ENCODE measurements at places on chromosomes 7 and 10.

- no peak for DNase-seq
Observed at GRCh38 chr7:67619175-67619574, 622.5 kb downstream of the TYW1 start.

DNA sequence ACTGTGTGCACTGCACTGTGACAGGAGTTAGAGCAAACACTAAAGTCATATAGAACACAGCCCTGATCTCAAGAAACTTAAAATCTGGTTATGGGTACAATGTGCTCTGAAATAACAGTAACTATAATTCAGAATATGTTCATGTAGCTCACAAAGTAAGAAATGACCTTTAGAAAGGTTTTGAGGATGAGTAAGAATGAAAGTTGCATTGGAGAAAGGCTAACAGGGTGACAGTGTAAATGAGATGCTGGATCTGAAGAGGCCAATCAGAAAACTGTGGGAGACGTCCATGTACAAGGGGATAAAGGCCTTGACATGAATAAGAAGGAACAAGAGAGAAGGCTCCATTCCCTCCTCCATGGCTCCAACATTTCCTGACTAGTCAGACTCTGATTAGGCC is 124.7 kb downstream of the GRM3 start:
- DNase-seq: no peak

GRCh38 chr7:72298091-72298490 is 114.0 kb downstream of the CALN1 start:
- DNase-seq: no peak

DNA sequence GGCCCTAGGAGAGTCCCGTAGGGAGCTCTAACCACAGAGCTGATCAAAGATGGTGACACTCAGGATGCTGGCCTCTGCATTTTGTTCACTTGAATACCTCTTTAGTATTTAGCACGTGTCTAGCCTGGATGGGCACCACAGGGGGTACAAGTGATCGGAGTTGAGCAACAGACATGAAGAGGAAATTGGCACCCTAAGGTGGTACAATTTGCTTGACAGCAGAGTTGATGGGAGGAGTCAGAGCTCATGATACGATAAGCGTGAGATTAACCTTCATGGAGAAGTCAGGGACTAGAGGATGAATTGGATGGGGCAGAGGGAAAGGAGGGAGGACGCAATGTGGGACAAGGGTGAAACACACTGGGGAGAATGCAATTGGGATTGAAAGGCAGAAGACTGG is 9.9 kb upstream of the ZNF212 start:
- no peak for DNase-seq

DNA sequence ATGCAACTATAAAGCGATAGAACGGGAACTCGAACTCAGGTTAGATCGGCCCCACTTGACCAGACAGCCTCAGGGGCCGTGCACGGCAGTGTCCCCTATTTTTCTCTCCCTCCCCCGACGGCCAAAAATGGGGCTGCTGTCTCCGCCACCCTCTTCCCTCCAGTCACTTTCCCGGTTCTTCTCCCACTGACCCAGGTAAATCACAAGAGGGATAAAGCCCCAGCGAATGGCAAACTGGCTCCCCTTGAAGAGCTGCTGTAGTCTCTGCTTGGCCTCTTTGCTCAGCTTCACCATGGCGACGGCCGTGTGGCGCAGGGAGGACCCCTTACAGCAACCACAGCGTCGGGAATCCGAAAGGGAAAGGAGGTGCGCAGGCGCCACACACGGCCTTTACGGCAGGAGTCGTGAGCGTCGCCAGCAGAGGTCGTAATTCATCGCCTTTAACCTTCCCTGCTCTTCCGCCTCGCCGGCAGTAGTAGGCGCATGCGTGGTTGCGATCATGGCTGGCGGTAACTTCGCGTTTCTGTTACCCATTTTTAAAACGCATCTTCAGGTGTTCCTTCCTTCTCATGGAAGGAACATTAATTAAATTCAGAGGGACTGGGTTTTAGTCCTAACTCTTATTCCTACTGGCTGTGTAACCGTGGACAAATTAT is at the start of gene TOMM7:
TSS of gene TOMM7 (minus strand) at position 364 of the 656 bp plus-strand sequence. CDS start at position 294, 70 bp downstream.
- peak; percentile 81 for DNase-seq

- DNase-seq: no peak
Observed at GRCh38 chr7:131355917-131356777, 28.5 kb downstream of the MKLN1 start.

- no peak for DNase-seq
Observed at GRCh38 chr7:153413540-153414287, 638.5 kb upstream of the DPP6 start.

GRCh38 chr7:42103456-42103855 is 133.6 kb downstream of the GLI3 start:
- no peak for DNase-seq

- no peak for DNase-seq
Observed at GRCh38 chr10:14740684-14741247, 33.9 kb downstream of the FAM107B start.

DNA sequence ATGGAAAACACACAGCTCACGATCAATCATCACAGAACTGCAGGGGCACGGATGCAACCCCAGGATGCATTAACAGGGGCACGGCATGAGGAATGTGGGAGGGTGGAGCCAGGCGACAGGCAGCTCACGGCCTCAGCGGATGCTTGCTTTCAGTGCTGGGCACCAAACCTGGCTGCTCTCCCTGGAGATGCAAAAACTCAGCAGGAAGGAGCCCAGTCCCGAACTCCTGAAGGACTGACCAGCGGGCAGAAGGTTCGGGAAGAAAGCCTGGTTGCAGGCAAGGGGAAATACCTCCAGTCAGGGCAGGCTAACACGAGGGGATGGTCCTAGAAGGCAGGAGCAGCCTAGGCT is 66.8 kb downstream of the CHST15 start:
- DNase-seq: no peak

DNA sequence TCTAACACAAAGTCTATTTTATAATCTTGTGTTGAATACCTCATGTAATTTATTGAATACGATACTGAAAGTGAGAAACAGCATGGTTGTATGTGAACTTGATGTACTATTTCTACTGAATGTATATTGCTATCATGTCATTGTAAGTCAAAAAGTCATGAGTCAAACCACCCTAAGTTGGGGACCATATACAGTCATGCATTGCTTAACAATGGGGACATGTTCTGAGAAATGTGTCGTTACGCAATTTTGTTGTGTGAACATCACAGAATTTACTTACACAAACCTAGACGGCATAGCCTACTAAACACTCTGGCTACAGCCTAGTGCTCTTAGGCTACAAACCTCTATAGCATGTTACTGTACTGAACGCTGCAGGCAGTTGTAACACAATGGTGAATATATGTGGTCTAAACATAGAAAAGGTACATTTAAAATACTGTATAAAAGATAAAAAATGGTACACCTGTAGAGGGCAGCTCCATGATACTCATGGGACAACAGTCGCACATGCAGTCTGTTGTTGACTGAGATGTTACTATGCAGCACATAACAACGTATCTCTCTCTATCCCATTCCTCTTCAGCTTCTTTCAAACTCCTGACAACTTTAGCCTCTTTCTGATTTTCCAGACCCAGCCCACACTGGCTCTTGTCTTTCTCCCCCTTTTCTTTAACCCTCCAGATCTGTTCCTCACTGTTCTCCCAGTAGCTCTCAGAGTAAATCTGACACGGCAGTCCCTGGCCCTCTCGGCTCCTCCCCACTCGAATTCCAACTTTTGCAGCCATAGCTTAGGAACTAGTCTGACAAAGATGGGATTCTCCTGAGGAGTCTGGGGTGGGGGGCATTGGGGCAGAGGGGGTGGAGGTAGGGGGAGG is 90.1 kb downstream of the SNX10 start:
- no peak for DNase-seq

GRCh38 chr10:131876508-131876907 is 24.3 kb upstream of the PPP2R2D start:
- DNase-seq: no peak

GRCh38 chr10:22333975-22334282 is 11.4 kb upstream of the SPAG6 start:
- DNase-seq: no peak

DNA sequence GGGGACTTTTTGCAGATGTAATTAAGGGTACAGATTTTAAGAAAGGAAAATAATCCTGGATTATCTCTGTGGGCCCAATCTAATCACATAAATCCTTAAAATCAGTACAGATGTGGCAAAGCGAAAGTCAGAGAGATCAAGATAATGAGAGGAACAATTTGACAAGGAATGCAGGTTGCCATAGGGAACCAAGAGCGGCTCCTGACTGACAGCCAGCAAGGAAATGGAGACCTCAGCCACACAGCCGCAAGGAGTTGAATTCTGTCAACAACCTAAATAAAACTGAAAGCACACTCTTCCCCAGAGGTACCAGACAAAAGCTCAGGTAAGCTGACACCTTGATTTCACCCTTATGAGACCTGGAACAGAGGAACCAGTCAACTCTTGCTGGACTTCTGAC is 3.4 kb upstream of the PNPLA8 start:
- no peak for DNase-seq

- no peak for DNase-seq
Observed at GRCh38 chr10:121559326-121560026, 38.8 kb downstream of the FGFR2 start.

DNA sequence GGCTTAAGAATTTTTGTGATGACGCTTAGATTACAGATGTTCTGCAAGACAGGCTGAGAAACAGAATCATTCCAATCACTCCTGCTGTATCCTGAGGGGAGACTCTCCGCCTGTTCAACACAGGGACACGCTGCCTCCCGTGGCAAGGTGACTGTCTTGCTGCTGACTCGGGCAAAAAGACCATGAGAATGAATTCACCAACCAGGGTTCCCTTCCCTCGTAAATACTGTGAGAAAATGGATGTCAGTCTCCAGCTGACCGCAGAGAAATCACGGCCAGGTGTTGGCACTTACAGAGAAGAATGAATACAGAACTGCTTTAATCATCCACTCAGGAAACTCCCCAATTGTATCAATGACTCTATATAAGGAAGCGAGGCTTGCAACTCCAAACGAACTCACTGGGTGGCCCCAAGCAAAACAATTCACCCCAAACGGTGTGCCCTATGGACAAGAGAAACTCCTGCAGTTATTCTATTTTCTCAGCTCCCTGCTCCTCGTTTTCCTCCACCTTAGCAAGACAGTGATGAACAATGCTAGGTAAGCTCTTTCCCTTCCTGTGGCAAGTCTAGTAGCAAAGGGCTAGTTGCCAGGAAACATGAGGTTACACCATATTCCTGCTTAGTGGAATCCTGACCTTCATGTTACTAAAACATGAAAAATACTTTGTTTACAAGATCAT is 22.8 kb downstream of the GNA12 start:
- no peak for DNase-seq

DNA sequence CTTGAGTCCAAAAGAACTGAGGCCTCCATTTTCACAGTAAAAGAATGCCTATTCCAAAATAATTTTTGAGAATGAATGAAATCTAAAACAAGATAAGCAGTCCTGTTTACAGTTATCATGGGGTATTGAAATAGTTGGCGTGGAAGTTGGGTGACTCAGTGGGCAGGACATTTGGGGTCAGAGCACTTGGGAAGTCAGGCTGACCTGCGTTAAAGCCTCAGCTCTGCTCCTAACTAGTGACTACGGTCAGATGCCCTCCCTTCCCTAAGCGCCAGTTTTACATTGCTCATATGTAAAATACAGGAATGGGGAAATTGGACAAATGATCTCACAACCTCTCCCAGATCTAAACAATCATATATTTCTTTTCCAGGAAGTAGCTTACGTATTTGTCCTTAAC is 2.3 kb upstream of the PAPSS2 start:
- DNase-seq: no peak

- no peak for DNase-seq
Observed at GRCh38 chr7:151761231-151761630, 115.7 kb downstream of the PRKAG2 start.

DNA sequence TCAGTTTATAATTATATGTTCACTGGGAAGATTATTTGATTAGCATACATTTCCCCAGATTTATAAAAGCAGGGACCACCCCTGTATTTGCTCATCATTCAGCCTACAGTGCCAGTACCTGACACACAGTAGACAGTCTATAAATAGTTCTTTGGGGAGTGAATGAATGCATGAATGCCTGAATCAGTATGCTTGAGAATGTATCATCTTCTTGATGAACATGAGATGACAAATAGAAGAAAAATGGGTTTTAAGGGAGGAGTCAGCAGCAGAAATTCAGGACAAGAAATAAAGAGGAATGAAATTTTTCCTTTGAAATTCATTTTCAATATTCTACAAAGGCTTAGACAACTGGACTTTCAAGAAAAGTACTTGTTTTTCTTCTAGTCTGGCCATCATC is 295.8 kb upstream of the LRRTM3 start:
- no peak for DNase-seq

GRCh38 chr10:133394801-133395221 is 854 bp downstream of the MTG1 start:
- DNase-seq: no peak

DNA sequence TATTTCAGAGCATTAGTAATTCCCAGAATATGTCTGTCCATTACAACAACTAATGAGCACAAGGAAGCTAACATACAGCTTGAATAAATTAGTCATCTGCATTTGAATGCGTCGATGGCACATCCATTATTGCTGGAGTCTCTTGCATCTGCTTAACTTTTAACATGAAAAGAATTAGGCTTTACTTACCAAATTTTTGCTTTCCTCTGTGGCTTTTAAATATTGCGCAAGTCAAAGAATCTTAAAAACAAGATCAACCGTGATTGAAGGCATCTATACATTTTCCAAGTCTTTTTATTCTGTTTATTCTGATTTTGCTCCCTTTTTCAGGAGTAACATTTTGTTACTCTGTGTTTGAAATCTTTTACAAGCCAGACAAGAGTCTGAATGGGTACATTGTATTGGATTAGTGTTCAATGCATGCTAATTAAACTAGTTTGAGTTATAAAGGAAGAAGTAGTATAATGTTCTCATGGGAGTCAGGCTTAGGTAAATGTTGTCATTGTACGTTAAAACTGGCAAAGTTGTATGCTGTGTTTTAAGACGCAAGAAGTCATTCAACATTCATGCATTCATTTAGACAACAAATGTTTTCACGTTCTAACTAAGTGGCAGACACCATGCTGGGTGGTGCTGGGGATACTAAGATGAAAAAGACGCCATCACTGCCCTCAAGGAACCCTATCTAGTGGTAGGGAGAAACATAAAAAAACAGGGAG is 4.0 kb upstream of the CACNB2 start:
- no peak for DNase-seq

DNA sequence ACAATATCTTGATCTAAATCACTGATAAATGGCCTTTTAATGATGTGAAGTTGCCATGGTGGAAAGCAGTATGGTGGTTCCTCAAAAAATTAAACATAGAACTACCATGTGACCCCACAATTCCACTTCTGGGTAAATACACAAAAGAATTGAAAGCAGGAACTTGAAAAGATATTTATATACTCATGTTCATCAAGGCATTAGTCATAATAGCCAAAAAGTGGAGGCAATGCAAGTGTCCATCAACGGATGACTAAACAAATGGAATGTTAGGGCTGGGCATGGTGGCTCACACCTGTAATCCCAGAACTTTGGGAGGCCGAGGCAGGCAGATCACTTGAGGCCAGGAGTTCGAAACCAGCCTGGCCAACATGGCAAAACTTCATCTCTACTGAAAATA is 2.0 kb upstream of the DNAJC12 start:
- DNase-seq: no peak

Data from breast epithelium (tissue), 4 donors.